NCI-H510A treated with DMSO at 0.1 percent for 48 hours (cell line): ENCODE measurements at places on chromosomes 13 and 19.
A peak's percentile ranks its signal among the peaks of the same experiment; 100 is the strongest.

DNA sequence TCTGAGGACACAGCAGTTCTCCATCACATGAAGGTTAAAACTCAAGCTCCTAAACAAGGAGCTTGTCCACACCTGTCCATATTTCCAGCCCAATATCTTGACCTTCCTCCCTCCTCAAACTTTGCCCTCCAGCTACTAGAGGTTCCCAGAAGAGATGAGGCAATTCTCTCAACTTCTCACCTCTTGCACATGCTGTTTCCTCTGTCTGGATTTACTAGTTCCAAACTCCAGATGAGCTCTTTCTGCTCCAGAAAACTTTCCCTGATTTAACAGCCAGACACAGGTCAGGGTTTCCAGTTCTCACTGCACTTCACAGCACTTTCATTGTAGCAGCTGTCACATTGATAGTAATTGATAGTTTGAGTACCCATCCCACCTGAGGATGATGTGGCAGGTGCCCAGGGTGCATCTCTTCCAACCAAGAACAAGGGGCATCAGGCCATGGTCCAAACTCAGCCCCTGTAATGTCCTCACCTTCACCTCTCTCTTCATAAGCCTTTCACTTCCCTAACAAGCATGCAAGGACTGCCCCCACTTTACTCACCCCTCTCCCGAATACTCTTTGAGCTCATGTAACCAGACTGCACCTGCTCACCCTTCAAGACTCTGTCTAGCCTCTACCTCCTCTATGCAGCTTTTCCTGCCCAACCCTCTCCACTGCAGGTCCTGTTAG lies 3.0 kb upstream of the WDFY2 start:
- peak; percentile 18 for DNase-seq

DNA sequence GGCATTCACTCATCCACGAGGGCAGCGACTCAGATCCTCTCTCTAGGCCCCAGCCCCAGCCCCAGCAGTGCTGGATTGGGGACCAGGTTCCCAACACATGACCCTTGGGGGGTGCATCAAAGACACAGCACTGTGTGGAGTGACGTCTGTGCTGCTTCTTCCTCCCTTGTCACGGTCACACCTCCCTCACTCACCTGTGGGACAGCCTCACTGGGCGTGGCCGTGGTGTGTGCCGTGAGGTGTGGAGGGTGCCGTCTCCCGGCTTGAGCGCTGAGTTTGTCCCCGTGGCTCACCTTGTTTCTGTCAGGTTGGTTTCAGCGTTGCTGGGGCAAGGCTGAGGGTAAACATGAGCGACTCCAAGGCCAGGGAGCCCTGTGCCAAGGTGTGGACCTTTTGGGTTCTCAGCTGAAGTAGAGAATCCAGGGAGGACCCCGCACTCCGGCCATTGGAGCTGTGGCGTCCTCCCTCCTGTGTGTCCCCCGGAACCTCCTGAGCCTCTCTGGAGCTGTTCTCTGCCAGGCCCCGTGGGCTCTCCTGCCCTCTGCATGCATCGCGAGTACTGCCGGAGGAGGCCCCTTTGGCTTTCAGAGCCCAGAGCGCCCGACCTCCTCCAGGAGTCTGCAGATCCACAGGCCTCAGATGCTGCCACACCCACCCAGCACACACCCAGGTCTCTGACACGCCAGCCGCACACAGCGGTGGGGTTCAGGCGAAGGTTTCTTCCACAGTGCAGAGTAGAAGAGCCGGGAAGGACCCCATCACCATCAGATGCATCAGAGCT lies 33.6 kb downstream of the CSNK1G2 start:
- no peak for DNase-seq

DNA sequence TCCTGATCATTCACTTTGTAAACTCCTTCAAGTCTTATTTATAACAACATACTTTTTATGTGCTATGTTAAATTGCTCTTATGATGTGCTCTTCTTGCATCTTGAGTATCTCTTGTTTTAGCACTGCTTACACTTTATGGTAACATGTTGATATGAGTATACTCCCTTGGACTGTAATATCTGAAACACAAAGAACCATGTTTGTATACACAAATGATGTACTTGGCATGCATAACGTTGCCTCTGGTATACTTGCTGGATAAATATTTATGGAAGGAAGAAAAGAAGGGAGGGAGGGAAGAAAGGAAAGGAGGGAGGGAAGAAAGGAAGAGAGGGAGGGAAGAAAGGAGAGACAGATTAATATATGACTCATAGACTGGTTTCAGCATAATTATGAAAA lies 333.2 kb downstream of the PCDH9 start:
- DNase-seq = no peak

DNA sequence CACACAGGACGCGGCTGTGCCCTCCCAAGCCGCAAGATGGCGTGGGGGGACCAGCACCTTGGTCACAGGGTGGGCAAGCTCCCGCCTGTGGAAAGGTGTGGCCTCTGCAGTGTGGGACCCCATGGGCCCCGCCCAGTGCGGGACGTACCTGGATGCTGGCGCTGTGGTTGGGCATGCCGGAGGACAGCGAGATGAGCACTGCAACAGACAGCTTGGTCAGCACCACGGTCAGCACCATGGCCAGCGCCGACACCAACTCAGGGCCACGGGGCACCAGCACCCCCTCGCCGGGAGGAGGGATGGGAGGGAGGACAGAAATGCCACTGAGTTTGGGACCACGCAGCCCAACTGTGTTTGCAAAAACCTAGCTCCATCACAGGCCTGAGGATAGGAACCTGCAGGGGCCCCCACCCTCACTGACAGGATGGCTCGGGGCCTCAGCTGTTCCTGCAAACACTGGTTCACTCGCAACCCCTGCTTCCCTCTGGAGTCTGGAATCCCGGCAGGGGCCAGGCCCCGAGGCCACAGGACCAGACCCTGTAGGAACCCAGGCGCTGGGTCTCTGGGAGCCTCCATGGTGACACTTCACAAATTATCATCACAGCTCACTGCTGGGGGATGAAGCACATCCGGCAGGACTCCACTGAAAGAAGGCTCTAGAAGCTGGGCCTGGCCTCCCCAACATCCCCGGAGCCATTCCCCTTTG lies 27.1 kb downstream of the IZUMO4 start:
- no peak for DNase-seq

DNA sequence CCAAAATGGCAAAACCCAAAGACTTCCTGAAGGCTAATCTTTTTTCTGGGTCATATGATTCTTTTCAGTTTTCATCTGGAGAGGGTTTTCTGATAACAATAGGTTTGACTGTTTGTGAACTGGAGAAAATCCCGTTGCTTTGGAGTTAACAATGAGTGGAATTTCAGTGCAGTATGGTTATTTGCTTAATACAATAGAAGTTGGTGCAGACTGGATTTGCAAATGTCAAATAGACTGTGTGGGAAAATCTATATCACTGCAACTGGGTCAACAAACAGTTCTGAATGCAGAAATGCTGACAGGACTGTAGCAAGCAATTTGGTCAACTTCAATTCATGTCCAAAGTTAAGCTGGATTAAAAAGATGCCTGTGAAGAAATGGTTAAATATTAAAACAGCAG lies 267.5 kb upstream of the ARGLU1 start:
- no peak for DNase-seq

- DNase-seq = peak; percentile 66
These were observed 35.3 kb downstream of the SOX1 start for GRCh38 chr13:112102243-112102642.

GRCh38 chr19:36420961-36421748 lies 2.7 kb upstream of the ZFP82 start:
- DNase-seq = no peak

GRCh38 chr19:15337202-15337601 lies 4.9 kb upstream of the BRD4 start:
- no peak for DNase-seq

- peak; percentile 33 for DNase-seq
These were observed 10.1 kb downstream of the YIPF2 start for GRCh38 chr19:10918359-10918758.

DNA sequence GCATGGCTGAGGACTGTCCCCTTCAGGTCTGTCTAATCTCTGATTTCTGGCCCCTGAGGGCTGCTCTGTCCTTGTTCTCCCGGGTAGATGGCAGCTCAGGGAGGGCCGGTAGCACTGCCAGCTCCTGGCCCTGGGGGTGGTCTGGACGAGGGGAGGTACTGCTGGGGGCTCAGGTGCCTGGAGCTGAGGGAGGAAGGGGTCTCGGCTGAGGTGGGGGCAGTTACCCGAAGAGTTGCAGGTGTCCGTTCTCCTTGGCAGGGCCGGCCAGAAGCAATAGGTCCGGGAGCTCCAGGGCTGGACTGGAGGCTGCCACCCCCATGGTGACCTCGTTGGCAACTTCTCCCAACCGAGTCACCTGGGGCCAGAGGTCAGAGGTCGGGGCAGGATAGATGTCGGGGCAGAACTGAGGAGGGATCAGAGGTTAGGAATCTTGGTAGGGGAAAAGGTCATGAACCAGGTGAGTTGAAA lies 1.2 kb upstream of the EMC10 start:
- DNase-seq = no peak

DNA sequence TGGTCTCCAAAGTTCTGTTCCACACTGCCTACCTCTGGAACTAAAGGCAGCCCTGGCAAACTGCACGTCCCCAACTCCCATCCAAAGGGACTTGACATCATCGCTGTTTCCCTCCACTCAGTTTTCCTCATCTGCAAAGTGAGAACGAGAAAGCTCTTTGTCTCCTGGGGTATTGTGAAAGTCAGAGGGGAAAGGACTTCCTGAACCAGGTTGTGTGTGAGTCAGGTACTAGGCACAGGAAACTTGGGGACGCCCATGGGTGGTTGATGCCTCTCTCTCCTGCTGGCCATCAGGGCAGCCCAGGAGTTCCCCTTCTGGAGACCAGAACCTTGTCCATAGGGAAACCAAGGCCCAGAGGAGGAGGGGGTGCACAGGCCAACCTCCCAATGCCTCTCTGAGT lies 4.7 kb downstream of the CRLF1 start:
- no peak for DNase-seq

- no peak for DNase-seq
These were observed 13.0 kb downstream of the BRME1 start for GRCh38 chr19:13892870-13893269.

- DNase-seq = no peak
These were observed 199.5 kb downstream of the ATP8A2 start for GRCh38 chr13:25571237-25571636.

GRCh38 chr13:58587183-58587582 lies 955.6 kb downstream of the PCDH17 start:
- DNase-seq = peak; percentile 6

GRCh38 chr13:35744566-35745178 lies 268.2 kb upstream of the MAB21L1 start:
- DNase-seq = no peak

GRCh38 chr13:44294876-44295275 lies 78.7 kb upstream of the SERP2 start:
- DNase-seq = no peak

- no peak for DNase-seq
These were observed 193.9 kb downstream of the KCTD12 start for GRCh38 chr13:76692346-76692745.

DNA sequence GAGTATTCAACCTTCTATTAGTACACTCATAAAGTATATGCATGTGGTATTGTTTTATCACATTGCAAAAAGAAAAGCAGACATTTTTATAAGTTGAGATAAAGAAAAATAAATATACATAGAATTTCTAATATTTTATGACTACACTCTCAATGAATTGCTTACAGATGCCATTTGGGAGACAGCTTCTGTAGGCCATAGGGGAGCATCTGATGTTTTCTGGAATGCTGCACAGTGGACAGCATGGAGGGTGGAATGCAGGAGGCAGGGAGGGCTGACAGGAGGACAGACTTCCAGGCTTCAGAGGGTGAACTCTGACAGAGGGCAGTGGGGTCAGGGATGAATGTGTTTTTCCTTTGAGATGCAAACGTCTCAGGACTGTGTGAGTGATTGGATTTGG lies 45.8 kb downstream of the MIPEP start:
- DNase-seq = no peak
